ENCODE measurements at places on chromosomes 4 and X.

GRCh38 chr4:1683736-1684505 lies at the start of gene FAM53A:
Gene FAM53A, minus strand, starts transcription at chr4:1684313. Its CDS starts 15,572 bp downstream, at chr4:1668741.
- DNase-seq, result peak; percentile 31

GRCh38 chr4:101977076-101977475 lies 186.5 kb downstream of the BANK1 start:
- DNase-seq, result no peak

- DNase-seq, result no peak
Measured at GRCh38 chr4:136893573-136893972, 638.7 kb downstream of the PCDH18 start.

- DNase-seq, result no peak
Measured at GRCh38 chrX:111318901-111319300, 48.6 kb upstream of the CAPN6 start.

GRCh38 chrX:111090458-111090857 lies 5.5 kb upstream of the PAK3 start:
- DNase-seq, result no peak

- DNase-seq, result no peak
Measured at GRCh38 chr4:106444557-106444956, 76.0 kb upstream of the GIMD1 start.

DNA sequence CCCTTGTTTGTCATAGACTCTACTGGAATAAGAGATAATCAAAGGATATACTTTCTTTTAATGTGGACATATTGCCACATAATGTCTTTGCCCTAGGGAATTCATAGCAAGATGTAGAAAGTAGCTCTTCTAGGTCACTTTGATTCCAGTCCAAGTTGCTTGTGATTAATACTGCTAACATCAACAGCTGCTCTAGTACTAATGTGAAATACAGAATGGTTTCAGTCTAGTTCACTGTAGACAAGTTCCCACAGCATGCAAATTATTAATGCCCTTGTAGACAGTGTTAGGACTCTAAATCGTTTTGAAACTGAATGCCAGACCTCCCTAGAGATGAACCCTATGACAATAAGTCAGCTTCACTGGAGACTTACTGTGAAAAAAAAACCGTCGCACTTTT lies 494.6 kb upstream of the ATOH1 start:
- DNase-seq, result no peak

GRCh38 chrX:22516893-22517292 lies 244.2 kb downstream of the CBLL2 start:
- no peak for DNase-seq

GRCh38 chr4:39166669-39167068 lies 15.7 kb upstream of the WDR19 start:
- no peak for DNase-seq

DNA sequence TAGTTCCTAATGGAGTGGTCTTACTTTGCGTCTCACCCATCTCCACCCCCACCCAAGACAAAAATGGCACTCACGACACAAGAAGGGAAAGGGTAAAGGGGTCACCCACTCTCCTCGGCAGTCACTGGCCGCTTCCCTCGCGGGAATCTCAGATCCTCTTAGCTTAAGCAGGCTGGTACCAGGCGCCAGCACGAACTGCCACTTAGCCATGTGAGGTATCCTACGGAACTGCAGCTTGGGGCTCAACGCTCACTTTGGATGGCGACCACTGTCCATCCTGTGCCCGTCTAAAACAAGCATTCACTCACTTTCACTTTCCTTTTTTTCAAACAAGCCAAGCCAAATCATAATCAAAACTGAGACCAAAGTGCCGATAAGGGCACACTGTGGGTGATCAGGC lies 14.6 kb upstream of the MAGIX start:
- no peak for DNase-seq

- no peak for DNase-seq
Measured at GRCh38 chr4:111984169-111984819, 161.0 kb upstream of the FAM241A start.

DNA sequence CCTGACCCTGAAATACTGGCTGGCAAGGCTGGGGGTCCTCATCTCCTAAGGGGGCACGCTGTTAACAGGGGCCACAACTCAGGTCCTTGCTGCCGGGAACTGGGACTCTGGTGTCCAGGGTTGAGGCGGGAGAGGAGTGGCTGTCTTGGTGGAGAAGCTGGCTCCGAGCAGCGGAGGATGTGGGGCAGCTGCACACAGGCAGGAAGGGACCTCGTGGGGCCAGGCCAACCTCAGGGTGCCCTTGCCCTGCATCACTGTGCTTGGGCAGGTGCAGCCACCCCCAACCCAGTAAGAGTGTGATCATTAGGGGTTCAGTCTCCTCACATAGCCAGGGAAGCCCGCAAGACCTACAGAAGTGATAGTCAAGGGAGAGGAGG lies 12.6 kb upstream of the PDE6B start:
- DNase-seq, result no peak

DNA sequence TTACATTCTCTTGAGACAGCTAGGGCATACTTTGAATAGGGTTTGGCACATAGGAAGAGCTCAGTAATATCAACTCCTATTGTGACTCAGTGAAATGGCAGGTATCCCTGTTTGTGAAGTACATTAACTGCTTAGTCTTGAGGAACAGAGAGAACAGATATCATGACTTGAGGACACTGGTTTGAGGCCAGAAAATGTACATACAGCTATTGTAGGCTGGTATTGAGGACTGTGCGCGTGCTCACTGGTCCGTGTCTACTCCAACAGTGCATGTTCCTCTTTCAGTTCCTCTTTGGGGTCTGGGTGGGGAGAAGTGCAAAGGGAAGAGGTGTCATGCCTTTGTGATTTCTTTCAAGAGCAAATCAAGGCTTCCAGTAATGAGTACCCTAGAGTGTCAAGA lies 34.6 kb upstream of the TBC1D9 start:
- DNase-seq, result no peak

DNA sequence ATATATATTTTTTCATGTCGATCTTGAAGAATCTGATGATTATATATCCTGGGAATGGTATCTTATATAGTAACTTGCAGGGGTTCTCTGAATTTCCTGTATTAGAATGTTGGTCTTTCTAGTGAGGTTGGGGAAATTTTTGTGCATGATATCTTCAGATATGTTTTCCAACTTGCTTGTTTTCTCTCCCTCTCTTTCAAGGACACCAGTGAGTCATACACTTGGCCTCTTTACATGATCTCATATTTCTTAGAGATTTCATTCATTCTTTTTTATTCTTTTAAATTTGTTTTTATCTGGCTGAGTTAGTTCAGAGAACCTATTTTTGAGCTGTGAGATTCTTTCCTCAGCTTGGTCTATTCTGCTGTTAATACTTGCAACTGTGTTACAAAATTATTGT lies 27.2 kb upstream of the C4orf17 start:
- DNase-seq, result no peak

DNA sequence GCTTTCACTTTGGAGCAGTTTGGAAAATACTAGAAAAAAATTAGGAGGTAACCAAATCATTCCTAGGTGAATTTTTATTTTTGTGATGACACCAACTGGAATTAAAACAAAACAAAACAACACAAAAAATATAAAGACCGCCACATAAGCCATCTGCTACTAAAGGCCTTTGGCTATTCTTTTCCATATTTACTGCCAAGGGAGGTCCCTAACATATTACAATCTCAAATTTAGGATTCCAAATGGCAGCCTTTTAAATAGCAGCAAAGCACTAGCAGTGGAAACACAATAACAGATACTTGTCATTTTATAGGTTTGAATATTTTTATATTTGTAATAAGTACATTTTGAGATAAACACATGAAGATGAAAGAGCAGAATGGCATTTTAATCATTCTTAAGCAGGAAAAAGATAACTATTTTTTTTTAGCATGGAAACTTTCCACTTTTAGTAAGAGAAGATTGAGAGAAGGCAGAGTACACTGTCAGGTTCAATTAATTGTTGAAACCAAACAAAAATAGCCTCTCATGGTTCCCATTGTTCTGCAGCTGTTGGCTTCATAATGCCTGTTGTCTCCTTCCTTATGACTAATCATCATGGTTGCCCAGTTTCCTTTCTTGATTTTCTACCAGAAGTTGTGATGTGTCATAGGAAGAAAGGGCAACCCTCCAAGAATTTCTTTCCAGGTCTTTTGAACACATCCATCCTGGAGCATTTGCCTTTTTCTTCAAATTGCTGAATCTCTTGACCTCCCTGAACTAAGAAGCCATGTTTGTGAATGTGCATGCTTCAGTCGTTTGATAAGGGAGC lies 219.0 kb upstream of the EMCN start:
- DNase-seq, result no peak

- DNase-seq, result no peak
Measured at GRCh38 chr4:94256828-94257227, 49.2 kb downstream of the SMARCAD1 start.

DNA sequence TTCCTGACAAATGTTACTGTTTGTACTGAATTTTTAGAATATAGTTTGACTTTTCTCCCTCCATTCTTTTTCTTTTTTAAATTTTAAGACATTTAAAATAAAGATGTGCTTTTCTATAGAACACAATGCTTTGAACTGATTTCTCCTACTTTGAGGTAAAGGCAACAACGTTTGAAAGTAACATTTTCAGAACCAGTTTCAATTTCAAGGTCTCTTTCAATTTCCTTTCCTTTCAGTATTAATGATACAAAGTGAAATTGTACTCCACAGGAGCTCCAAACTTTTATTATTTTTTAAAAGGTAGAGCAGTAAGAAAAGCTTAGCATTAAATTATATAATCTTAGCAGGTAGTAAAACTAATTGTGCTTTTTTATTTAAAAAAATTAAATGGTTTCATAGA lies 54.9 kb downstream of the NDST4 start:
- no peak for DNase-seq

DNA sequence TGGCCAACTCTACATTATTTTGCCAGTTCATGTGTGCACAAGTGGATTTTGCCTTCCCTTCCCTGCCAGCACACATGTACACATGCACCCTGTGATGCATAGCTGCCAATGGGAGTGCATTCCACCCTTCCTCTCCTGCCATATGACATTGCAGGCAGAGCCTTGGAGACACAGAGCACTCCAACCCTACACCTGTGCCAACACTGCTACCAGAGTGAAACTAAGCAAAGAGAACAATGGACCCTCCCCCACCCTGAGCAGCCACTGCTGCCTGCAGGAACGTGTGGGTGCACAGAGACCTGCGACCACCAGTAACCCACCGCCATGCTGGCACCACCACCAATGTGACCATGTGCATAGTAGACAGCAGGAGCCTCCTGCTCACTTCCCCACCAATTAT lies 78.4 kb downstream of the ITM2A start:
- no peak for DNase-seq

GRCh38 chr4:86132468-86132867 lies 227.4 kb downstream of the MAPK10 start:
- DNase-seq, result no peak

DNA sequence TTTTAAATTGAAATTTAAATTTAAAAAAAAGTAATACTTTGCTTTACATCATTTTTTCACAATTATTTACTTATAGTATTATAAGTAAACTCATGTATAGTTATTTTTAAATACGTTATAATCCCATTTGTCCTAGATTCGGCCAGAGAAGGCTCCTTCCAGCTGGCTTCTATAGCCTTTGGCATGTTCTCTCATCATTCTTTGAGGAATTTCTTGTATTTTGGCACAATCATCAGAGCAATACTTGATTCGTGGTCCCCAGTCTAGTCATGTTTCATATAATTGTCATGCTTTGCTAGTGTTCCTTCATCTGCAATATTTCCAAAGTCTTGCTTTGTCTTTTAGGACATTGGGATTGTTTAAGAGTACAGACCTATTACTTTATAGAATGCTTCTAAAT lies 1037.9 kb upstream of the AGA start:
- DNase-seq, result no peak

DNA sequence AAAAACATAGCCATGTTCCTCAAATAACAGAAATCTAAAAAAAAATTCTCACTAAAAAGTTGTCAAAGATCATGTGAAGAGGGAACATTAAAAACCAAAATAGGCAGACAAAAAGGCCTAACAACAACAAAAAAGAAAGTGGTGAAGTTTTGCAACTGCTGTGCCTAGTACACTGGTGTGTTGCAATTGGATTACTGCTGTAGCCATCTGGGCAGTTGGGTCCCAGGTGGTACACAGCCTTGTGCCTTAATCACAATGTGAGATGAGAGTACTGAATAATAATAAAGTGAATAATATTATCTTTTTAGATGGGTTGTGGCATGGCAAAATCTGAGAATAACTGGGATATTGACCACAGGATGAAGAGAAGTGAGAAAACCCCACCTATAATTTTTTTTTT lies 12.0 kb downstream of the C4orf54 start:
- no peak for DNase-seq

DNA sequence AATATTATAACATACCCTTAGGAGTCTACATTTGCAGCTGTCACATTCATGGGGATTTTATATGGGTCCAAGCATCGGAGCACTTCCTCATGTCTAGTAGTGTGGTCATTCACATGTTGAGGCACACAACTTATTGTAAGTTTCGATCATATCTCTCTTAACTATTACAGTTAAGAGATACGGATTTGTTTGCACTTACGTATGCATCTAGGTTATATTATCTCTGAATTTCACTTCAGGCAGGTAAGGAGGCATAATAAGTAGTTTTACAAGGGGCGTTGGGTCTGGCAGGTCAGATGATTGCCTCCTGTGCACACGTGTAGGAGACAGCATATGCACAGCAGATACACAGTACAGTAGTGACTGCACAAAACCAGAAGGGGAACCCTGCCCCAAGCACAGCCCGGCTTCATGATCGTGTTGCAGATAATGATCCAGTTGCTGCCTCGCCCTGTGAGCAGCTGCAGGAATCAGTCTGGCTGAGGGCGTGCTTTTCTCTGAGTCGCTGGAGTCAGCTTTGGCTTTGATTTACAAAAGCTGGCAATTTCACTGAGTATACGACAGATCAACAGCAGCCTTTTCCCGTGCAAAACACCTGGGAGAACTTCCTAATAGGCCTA lies 302.9 kb upstream of the GATB start:
- DNase-seq, result peak; percentile 30

- no peak for DNase-seq
Measured at GRCh38 chr4:85760511-85760910, 285.6 kb downstream of the ARHGAP24 start.

DNA sequence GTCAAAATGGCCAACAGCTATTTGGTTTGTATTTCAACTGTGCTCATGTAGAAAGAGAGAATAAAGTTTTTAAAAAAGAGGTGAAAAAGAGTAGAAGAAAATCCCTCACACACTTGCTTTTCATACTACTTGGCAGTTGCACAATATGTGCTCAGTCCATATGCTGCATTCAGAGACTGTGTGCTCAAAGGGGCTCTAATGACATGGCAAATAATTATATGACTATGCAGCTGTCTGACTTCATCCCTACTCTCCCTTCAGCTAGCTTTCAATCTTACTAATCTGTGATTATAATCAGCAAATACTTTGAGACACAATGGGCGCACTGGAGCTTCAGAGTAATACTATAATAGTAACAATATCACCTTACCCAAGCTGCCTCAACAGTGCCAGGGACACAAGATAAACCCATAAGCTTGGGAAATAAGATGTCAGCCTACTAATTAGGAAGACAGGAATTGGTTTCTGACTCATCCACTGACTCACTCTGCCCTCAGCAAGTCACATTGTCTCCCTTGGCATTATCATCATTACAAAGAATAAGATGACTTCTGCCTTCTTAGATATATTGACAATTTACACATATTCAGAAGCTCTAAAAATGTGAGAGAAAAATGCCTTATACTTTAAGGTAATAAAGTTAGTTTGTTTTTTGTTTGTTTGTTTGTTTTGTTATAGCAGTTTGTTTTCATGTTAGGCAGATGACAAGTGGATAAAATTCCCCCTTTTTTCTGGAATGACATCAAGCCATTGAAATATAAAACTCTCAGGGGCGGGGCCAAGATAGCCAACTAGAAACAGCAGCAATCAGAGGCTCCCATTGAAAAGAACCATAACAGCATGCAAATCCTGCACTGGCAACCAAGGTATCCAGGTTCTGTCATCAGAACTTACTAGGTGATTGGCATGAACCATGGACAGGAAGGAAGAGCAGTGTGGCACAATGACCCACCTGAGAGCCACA lies 311.6 kb downstream of the FAM133A start:
- DNase-seq, result no peak

Measured in activated CD4-positive, alpha-beta T cell treated with anti-CD3 and anti-CD28 coated beads, Interleukin-2, amount 50 U/mL, for 1 hour (primary cell).